ENCODE measurements at places on chromosomes 2 and 18. TPM values are rescaled to one million over a fixed set of nuclear protein-coding genes. Genes with fewer than 3 reads are reported as not detected.

GRCh38 chr2:240782886-240783818, 36.9 kb downstream of the KIF1A start:
- DNase-seq: peak; percentile 86

The CHRNG gene
- not detected for total RNA-seq

The RAB10 gene
- total RNA-seq: 128 TPM

DNA sequence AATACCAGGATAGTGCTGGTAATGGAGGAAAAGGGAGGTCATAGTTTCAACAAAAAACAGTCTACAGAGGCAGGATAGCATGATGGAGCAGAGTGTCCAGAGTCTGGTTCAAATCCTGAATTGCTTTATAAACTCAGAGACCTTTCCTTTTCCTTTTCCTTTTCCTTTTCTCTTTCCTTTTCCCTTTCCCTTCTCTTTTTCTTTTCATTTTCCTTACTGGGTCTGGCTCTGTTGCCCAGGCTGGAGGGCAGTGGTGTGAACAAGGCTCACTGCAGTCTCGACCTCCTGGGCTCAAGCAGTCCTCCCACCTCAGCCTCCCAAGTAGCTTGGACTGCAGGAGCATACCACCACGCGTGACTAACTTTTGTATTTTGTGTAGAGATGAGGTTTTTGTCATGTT, 31.7 kb downstream of the GIGYF2 start:
- no peak for DNase-seq

DNA sequence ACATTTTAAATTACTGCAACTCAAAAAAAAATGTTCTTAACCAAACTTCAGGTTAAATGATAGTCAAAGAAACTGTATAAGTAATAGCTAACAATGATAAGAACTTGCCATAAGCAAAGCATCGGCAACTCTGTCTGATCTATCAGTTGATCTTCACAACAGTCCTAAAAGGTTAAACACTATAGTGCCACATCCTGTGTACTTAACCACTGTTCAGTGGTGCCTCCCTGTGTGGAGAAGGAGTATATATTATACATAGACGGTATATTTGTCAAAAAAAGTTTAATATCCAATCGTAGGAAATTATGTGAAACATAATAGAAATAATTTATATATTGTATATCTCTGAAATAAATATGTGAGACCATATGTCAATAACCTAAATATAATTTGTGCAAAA, 13.0 kb downstream of the DTNA start:
- no peak for DNase-seq

The ABCB11 gene
- total RNA-seq: under 0.01 TPM

The GPR75 gene
- total RNA-seq: 1.8 TPM

DNA sequence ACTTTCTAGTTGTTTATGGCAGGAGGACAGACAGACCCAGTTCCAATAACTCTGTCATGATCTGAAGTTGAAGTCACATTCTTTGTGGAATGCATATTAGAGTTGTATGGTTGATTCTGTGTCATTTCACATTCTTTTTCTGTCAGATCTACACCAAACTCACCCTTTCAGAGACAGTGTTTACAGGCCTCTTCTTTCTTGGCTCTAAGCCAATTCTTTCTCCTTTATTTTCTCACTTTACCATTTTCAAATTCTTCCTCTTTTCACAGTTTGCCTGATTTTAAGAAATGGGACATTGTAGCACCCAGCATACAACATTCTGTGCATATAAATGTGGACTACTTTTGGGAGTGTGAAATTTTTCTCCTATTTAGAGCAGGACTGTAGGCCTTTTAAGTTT, 103.7 kb downstream of the CCDC85A start:
- DNase-seq: no peak

The NLRC4 gene
- total RNA-seq: not detected

GRCh38 chr2:12097859-12098258, 351.4 kb downstream of the LPIN1 start:
- DNase-seq: no peak

GRCh38 chr2:208880171-208880570, 473.6 kb downstream of the PTH2R start:
- no peak for DNase-seq

- DNase-seq: no peak
These were observed 208.0 kb downstream of the TWIST2 start for GRCh38 chr2:239055756-239056493.

GRCh38 chr2:67560771-67561456, 163.8 kb downstream of the ETAA1 start:
- DNase-seq: no peak

DNA sequence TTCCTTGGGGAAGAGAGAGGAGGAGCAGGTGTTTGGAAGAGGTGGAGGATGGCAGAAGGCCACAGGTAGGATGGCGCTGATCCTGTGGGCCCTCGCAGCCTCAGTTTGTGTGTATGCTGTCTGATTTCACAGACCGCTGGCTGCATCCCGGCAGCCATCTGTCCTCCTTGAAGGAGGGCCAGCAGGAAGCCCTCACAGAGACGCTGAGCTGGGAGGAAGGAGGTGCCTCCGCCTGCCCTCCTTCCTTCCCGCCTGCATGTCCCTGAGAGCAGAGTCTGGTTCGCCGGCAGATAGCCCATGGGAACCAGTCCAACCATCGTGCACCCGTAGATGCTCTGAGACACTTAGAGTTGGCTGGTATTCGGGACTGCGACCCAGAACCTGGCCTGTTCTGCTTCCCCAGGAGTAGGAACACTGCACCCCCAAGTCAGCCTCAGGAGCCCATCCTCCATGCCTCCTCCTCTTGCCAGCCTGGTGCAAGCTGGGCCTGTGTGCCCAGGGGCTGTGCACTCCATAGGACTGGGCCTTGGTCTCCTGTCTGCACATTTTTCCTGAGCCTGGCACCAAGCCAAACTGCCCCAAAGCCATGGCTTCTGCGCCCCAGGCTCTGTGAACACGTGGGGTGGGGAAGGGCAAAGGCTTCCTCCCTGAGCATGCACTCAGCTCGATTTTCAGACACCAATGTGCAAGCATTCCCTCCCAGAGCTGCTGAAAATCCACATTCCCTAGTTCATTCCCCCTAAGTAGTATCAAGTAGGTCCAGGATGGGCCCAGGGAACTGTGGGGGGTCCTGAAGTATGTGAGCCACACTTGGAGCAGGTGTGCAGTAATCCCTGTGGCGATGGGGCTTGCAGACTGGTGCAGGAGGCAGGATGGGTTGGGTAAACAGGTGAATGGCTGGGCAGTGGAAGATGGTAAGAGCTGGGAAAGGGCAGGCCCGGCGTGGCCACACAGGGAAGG, 115.6 kb downstream of the SEPTIN10 start:
- peak; percentile 36 for DNase-seq

- no peak for DNase-seq
These were observed 256.0 kb upstream of the SETBP1 start for GRCh38 chr18:44424645-44425035.

DNA sequence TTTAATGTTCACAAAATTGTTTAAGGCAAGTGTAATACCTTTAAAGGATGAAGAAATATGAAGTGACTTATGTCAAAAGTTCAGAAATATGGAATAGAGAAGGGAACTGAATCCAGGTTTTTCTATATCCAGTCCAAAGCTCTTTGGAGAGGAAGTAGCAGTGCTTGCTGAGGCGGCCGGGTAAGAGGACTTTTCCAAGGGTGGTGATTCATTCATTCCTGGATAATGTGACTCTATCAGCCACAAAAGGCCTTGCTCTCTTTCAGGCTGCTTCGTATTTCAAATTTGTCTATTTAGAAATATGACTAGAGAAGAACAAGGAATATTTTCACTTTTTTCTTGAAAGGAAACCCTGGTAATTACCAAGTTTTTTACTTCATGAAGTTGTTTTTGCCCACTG, 830.1 kb upstream of the ZEB2 start:
- DNase-seq: peak; percentile 36

The UGT1A4 gene
- total RNA-seq: not detected

The EPAS1 gene
- total RNA-seq: 260 TPM

DNA sequence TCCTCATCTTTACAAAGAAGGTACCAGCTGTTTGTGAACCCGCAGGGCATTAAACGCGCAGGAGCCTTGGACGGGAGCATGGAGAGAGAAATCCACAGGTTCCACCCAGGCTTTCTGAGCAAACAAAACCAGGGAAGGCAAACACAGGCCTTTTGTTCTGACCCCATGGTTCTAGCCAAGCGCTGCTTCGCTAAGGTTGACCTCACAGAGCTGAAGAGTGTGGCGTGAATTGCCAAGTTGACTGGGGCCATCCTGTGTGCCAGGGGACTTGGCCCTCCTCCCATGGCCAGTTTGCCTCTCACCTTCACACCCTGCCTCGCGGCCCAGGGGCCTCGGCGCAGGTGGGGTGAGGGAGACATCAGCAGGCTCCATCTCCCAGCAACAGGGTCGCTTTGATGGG, 74.1 kb downstream of the VAPA start:
- DNase-seq: no peak

- no peak for DNase-seq
These were observed 8.2 kb upstream of the FAM98A start for GRCh38 chr2:33607251-33607721.

- DNase-seq: no peak
These were observed 273.2 kb upstream of the RGPD4 start for GRCh38 chr2:107553539-107553938.

The AGXT gene
- not detected for total RNA-seq

The SERPINB13 gene
- total RNA-seq: not detected

DNA sequence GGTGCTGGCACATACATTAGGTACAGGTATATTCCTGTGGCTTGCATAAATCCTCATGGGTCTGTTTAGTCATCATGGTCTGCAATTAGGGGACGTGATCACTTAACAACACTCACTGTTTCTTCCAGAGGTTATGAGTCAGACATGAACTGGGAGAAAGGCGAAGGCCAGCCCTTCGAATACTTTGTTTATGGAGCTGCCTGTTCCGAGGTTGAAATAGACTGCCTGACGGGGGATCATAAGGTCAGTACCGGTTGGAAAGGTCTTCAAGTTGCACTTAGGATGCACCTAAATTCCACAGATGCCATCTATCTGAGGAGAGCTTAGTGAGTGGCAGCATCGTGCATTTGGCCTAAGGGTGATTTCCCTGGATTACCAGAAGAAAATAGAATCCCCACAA, 76.9 kb downstream of the AOX1 start:
- no peak for DNase-seq

GRCh38 chr2:229701716-229702115, 12.6 kb downstream of the DNER start:
- DNase-seq: no peak

The UCN gene
- total RNA-seq: 0.36 TPM

- no peak for DNase-seq
These were observed 15.2 kb downstream of the KIDINS220 start for GRCh38 chr2:8822218-8822617.

DNA sequence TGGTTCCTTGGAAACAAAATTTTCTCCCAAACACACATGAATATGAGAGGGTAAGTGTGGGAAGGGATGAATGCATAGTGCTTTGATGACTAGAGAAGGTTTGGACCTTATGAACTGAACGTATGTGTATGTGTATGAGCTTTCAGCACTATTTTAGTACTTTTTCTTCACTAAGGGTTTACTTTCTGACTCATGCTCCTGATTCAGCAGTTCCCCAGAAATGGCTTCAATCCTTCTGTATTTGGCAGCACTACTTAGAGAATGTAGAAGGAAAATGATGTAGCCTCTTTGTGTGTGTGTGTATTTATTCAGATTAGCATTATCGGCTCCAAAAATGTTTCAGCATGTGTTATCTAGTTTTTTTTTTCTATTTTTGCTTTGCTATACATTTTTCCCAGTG, 22.2 kb downstream of the KCNJ3 start:
- no peak for DNase-seq

DNA sequence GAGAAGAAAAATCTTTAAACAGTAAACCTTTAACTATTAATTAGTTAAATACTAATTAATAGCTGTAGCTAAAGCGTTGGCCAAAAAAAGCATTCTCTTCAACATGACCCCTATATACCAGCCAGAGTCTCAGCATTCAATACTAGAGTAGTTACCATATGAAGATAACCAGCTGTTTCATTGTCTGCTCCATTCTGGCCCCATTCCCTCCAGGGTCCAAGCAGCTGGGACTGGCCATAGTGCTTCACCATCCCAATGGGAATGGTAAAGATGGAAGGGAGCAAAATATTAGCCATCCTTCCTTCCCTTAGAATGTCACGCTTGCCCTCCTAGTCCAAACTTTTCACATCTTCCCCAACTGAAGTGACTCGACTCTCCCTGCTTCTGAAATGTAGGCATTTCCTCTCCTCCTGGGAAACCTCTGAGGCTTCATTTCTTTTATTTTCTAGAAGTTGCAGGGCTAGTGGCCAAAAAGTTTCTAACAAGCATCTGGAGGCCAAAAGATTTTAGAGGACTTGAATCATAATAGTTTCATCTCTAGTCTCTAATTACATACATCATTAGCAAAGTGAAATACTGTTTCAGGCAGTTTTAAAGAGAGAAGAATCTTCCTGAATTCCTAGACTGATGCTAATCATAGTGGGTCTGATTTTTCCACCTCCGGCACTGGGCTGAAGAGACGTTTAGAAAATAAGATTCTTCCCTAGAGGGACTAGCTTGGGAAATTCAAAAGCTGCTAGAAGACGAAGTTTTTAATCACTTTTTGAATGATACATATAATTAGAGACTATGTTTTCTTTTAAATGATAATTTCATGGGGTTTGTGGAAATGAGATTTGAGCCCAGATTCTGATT, 52.7 kb downstream of the CCDC68 start:
- peak; percentile 58 for DNase-seq

The OTOF gene
- total RNA-seq: not detected

The CELF4 gene
- not detected for total RNA-seq

The FBXO36 gene
- 7.7 TPM for total RNA-seq

DNA sequence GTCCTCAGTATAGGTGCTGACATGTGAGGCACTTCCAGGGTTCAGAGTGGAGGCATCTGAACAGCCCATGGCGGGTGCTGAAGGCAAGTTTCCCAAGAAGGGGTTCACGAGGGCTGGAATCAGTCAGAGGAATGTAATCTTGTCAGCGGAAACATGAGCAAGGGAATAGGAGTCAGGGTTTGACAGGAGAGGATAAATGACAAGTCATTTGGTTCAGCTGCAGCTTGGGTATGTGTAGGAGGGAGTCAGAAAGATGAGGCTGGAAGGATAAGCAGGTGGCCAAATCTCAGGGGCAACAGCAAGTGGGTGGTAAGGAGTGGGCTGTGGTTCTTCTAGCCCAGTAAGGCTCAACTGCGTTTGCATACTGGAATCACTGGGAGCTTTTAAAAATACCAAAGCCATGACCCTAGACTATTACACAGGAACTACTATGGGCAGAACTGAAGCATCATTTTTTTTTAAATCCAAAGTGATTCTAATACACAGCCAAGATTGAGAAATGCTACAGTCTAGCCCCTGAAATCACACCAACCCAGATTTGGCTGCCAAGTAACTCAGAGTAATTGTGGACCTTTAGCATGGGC, 41.8 kb upstream of the NAB1 start:
- DNase-seq: peak; percentile 79

The RGPD3 gene
- 0.59 TPM for total RNA-seq

DNA sequence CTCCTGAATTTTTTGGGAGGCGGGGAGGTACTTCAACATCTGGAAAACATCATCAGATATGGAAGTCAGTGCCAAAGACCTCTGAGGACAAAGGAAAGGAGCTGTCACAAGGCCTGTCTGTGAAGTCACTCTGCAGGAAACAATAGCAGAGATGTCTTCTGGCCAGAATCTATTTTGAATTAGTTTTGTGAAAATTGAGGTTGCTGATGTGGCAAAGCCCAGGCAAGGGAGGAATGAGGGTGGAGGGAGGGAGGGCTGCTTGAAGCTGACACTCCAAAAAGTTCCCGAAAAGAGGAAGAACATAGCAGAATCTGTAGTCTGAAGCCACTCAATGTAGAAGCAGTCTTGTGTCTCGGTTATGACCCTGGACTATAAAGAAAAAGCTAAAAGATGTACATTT, 151.1 kb upstream of the LHCGR start:
- no peak for DNase-seq

The EVX2 gene
- under 0.01 TPM for total RNA-seq
